ENCODE measurements at places on chromosomes 7 and 10.
A peak's percentile ranks its signal among the peaks of the same experiment; 100 is the strongest.

- no peak for DNase-seq
Measured at GRCh38 chr10:129825826-129826225, 138.2 kb downstream of the EBF3 start.

- no peak for DNase-seq
Measured at GRCh38 chr7:81605493-81605892, 164.4 kb downstream of the HGF start.

- no peak for DNase-seq
Measured at GRCh38 chr7:146290746-146291145, 174.1 kb downstream of the CNTNAP2 start.

GRCh38 chr7:36758879-36759278 is 34.6 kb upstream of the AOAH start:
- no peak for DNase-seq

DNA sequence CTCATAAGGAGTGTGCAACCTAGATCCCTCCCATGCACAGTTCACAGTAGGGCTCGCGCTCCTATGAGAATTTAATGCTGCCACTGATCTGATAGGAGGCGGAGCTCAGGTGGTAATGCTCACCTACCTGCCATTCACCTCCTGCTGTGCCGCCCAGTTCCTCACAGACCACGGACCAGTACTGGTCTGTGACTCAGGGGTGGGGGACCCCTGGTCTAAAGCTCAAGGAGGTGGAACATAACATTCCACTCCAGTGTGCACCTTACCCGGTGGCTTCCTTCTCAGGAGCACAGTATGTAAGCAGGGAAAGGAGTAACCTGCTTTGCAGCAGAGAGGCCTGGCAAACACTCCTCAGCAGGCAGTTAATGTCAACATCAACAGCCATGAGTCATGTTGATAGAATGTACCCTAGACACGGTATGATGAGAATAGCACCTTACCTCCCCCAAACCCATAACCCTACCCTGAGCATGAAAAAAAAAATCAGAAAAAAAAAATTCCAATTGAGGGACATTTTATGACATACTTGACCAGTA is 273.5 kb downstream of the FGFR2 start:
- DNase-seq, result no peak

GRCh38 chr7:54904986-54905385 is 113.8 kb upstream of the EGFR start:
- DNase-seq, result no peak

- DNase-seq, result no peak
Measured at GRCh38 chr10:73139251-73139650, 28.6 kb downstream of the ECD start.

DNA sequence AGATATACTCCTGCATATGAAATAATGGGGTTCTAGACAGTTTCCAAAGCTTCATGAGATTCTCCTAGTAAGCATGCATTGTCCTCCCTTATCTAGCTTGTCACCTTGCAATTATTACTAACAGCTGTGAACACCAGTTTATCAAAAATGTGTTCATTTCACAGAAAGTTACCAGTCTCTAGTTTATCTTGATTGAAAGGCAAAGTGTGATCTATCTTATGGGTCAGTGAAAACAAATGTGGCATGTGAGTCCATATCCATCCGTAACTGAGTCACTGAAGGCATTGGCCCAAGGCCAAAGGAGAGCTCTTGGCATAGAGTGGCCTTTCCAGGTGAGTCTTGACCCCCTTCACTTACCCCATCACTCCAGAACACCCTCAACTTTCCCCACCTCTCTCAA is 53.2 kb downstream of the GSAP start:
- no peak for DNase-seq

- peak; percentile 30 for DNase-seq
Measured at GRCh38 chr7:44289341-44290251, 35.8 kb downstream of the CAMK2B start.

- no peak for DNase-seq
Measured at GRCh38 chr7:155062411-155062810, 7.7 kb upstream of the HTR5A start.

DNA sequence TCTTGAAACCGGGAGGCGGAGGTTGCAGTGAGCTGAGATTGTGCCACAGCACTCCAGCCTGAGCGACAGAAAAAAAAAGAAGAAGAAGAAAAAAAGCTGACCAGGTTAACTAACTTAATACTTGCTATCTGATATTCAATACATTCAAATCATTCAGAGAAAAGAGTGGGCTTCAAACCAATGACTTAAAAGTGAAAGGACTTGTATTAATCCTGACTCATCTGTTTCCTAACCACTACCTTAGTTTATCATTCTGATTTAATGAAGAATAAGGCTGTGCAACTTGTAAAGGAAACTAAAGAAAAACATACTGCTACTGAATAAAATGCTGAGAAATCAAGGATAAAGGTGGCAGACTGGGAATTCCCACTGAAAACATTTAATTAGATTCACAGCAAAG is 128.4 kb downstream of the NRBF2 start:
- DNase-seq, result no peak

DNA sequence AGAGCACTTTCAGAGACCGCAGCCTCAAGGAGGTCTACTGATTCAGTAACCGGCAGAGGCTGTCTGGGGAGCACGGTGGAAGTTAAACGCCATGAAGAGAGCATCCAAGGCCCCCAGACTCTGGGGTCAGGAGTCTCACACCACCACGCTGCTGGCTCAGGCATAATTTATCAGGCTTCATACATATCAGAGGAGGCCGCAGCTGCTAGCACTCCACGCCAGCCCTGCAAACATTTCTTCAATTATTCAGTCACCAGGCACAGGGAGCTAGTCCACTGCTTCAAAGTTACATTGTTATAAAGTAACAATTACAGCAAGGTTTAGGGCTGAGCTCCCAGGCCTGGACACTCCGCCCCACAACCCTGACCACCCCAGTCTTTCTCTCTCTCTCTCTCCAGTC is 97.8 kb downstream of the PAXIP1 start:
- no peak for DNase-seq

GRCh38 chr10:49360271-49361177 is 35.4 kb downstream of the DRGX start:
- peak; percentile 65 for DNase-seq

GRCh38 chr7:16975712-16976111 is 93.9 kb upstream of the AGR3 start:
- no peak for DNase-seq

DNA sequence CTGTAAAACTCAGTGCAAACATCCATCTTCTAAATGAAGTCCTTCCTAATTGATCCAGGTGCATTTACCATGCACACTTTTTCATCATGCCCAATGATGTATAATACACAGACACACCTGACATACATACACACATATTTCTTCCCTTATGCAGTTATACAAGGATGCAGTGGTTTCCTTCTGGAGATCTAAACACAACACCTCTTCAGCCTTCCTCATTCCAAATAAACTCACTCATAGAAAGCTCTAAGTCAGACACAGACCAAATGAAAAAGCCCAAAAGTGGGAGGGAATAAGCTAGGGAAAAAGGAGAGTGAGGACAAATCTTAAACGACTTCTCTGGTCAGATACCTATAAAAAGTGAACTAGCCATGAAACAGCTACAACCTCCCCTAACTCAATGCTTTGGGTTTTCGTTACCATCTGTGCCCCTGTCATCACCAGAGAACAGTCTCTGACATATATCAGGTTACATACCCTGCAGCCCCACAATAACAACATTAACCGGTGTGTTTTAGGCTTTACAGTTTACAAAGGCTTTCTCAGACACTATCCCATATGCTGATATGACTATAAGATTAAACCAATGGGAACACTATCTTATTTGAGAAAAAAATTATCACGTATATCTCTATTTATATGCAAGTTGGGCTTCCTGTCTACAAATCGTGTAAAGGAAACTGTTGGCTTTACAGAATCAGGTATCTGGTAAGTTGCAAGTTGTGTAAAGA is 675.2 kb downstream of the PHTF2 start:
- DNase-seq, result no peak

- DNase-seq, result no peak
Measured at GRCh38 chr10:111885046-111885445, 298.5 kb downstream of the GPAM start.

GRCh38 chr7:135857519-135858274 is 109.1 kb upstream of the FAM180A start:
- no peak for DNase-seq

DNA sequence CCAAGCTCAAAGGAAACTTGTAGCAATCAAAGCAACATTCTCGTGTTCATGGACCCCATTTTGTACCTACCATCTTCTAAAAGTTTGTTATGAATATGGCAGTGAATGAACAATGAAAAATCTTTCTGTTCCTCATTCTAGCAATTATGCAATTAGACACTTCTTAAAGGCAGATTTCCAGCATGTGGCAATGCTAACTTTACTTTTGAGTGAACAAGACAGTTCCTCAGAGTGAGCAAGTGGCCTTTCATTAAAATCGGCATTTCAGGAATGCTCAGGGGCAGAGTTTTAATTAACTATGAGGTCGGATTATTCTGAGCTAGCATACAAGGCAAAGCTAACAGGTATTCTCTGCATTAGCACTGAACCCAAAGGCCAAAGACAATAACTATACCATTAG is 48.4 kb upstream of the NFE2L3 start:
- DNase-seq, result no peak

- DNase-seq, result no peak
Measured at GRCh38 chr10:52682766-52683165, 89.8 kb downstream of the MBL2 start.

DNA sequence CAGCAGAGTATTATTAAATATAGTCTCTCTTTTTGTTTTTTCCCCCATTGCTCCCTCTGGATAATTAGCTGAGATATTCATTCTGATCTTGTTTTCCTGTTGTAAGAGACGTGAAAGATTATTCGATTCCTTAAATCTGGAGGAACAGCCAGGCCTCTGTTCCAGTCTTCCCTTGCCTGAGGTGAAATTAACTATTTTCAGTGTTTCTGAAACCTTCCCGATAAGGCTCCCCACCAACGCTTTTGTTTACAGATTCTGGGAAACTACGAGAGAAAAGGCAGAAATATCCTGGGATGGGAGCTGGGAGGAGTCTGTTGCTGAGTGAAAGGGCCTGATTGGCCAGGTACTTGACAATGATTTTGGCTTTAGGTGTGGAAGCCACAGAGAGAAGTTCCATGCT is 63.6 kb upstream of the AGR3 start:
- DNase-seq, result no peak

DNA sequence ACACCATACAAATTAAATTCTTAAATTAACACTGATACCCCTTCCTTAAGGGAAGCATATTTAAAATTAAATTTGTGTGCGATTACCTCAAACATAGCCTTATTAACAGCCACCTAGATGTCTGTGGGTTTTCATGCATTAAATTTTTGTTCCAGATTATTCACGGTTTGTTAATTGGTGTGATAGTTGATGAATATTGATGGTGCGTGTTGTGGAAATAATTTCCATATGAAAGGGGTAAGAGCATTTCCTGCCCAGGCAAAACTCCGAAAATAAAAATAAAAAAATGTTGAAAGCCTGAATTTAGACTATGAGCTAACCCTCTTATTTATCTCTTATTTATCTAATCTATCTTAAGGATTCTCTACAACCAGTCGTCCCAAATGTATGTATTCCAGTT is 679.3 kb upstream of the CELF2 start:
- no peak for DNase-seq

DNA sequence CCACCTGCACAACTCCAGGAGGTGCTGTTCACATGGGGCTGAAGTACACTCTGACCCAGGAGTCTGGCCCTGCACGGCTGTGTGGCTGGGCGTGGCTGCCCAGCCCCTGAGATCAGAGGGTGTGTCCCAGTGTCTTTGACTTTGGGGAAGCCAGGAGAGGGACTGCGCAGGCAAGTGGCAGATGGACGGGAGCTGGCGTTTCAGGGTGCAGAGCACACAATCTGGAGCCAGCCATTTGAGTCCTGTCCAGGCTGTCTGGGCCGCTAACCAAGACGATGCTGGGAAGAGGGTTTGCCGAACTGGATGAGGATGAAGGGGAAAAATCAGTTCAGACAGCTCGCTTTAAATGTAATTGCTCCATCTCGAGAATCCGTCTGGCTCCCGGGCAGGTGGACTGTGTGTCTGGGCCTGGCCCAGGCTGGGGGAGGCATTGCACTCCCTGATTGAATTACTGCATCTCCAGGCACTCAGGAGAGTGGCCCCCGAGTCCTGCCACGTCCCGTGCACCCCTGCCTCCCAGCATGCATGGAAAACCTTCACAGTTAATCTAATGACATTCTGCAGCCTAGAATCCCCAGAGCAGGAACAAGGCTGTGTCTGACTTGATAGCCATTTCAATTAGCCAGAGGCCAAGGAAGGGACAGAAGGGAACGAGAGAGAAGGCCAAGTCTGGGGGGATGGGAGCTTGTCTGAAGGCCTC is 120.8 kb upstream of the NANOS1 start:
- DNase-seq, result no peak

- no peak for DNase-seq
Measured at GRCh38 chr7:151361193-151361959, 19.8 kb downstream of the NUB1 start.

- no peak for DNase-seq
Measured at GRCh38 chr10:16521311-16522016, at the start of gene C1QL3. TSS of gene C1QL3 (minus strand) at chr10:16521879. CDS start at chr10:16521065, 814 bp downstream.

Measured in left ventricle myocardium inferior (tissue), 1 donor.